ENCODE measurements at places on chromosomes 5 and 9.
A peak's percentile ranks its signal among the peaks of the same experiment; 100 is the strongest.

DNA sequence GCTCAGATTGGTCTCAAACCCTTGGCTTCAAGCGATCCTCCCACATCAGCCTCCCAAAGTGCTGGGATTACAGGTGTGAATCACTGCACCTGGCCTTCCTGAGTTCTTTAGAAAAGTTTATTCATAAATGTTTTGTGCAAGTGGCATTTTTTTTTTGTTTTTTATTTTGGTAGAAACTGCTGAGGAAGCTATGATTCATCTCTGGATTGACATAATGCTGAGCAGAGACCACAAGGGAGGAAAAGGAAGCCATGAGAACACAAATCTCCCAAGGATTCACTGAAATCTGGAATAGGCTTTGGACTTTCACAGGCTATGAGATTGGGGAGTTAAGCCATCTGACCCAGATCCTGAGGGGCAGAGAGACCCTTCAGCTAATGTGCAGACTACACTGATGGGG is 3.4 kb upstream of the SLC46A2 start:
- no peak for DNase-seq

GRCh38 chr9:2781336-2781735 is 62.6 kb downstream of the PUM3 start:
- no peak for DNase-seq

- DNase-seq: no peak
These were observed 25.7 kb downstream of the C9orf85 start for GRCh38 chr9:71937070-71937625.

GRCh38 chr5:39074017-39074814 is at the start of gene RICTOR:
Gene RICTOR, minus strand, starts transcription at chr5:39074399. Its CDS starts 22 bp downstream, at chr5:39074377.
- peak; percentile 69 for DNase-seq

GRCh38 chr9:122923947-122924346 is 7.4 kb downstream of the ZBTB26 start:
- no peak for DNase-seq

DNA sequence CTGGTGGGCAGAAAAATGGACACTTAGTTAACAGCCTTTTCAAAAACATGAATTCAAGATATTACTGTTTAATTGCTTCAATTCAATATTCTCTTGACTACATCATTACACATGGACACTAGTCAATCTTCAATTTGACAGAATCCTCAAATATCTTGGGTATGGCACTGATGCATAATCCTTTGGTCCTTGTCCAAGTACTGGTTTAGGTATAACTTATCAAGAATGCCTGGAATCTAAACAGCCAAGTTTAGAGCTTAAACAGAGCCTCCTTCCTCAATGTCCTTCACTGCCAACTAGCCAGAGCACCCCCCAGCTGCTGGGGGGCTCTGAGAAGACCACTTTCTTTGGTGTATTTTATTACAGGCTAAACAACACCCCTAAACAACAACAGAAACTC is 61.6 kb upstream of the ERCC6L2 start:
- DNase-seq: no peak

GRCh38 chr9:1101846-1102641 is 51.9 kb downstream of the DMRT2 start:
- DNase-seq: no peak

All from thoracic aorta (tissue), 2 donors.